Activated CD4-positive, alpha-beta T cell treated with anti-CD3 and anti-CD28 coated beads for 24 hours (primary cell): ENCODE measurements at places on chromosomes 6 and 20.

DNA sequence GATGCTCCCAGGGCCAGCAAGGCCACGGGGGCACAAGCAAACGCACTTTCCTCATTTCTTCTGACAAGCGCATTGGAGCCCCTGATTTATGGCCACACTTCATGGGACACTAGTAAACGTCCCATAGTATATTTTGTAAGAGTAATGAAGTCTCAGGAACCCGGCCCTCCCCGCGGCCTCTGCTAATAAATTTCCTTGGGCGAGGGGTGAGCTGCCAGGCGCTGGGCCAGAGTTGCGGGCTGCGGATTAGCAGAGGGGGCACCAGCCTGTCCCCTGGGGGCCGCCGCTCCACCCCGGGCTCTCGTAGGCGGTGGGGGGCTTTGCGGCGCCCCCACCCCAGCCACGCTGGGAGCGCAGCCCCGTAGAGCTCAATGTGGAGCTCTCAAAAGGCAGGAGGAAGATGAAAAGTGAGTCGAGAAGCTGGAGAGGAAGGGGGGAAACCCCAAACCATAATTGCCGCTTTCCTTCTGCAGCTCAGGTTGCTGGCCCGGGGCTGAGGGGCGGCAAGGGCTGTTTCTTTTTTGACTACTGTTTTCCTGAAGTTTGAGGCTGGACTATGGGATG is 173.6 kb downstream of the CDC5L start:
- no peak for DNase-seq

GRCh38 chr20:48656661-48657211 is 171.1 kb downstream of the PREX1 start:
- no peak for DNase-seq

DNA sequence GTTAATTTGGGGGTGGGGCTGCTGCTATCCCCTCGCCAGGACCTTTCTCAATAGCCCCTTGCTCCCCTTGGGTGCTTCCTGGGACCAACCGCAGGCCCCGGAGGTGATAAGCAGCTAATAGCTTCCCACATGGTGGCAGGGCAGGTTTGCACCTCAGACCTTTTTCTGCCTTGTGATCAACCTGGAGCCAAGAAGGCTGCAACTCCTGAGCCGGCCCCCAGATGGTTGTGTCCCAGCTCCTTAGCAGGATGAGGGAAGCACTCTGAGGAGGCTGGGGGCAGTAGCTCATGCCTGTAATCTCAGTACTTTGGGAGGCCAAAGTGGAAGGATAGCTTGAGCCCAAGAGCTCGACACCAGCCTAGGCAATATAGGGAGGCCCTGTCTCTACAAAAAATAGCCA is 85.5 kb downstream of the BMP7 start:
- DNase-seq: no peak

DNA sequence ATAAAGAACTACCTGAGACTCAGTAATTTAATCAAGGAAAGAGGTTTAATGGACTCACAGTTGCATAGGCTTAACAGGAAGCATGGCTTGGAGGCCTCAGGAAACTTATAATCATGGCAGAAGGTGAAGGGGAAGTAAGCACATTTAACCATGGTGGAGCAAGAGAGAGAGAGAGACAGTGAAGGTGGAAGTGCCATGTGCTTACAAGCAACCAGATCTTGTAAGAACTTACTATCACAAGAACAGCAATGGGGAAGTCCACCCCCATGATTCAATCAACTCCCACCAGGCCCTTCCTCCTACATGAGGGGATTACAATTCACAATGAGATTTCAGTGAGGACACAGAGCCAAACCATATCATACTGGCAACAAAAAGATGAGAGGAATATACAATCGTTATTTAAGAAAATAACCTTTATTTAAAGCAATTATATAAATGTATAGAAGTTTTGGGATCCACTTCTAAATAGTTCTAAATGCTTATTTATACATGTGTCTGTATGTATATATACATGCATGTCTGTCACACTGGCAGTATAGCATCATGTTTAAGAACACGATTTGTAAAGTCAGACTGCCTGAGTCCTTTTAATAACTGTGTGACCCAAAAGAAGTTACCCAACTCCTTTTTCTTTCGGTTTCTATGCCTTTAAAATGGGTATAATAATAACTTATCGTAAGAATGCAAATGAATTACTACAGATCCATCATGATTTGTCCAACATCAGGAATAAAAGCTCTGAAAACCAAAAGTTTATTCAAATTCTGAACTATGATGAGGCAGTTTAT is 255.7 kb upstream of the THEMIS start:
- DNase-seq: no peak

DNA sequence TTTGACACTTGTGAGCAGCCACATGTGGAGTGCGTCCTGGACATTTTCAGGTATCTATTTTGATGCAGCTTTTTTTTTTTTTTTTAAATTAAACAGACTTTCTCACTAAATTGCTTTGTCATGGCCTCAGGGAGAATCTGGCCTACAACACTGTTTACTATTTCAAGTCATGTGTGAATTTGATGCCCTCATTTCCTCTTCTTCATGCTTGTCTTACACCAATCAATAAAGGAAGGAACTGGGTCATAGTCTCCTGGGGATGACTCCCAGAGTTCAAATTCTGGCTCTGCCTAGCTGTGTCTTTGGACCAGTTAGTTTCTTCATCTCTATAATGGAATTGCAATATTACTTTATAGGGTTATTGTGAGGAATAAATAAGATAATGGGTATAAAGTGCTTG is 554.1 kb downstream of the PRKN start:
- no peak for DNase-seq

DNA sequence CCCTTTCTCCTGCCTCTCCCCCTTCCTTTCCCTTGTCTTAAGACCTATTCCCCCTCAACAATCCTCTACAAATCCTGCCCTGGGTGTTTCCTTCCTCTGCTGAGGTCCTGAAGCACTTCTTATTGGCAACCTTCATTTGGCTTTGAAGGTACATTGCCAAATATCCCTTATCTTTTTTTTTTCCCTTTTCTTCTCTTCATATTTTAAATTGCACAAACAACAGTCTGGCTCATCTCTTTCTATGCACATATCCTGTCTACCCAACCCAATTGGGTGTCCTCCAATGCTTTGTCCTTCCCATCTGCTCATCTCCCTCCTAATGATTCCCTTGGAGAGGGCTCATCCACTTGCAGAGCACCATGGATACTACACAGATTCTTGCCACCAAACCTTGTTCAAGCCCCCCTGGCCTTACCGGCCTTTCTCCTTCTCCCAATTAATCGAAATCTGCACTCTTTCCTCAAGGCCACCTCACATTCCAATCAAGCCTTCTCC is 537.9 kb upstream of the JARID2 start:
- no peak for DNase-seq

DNA sequence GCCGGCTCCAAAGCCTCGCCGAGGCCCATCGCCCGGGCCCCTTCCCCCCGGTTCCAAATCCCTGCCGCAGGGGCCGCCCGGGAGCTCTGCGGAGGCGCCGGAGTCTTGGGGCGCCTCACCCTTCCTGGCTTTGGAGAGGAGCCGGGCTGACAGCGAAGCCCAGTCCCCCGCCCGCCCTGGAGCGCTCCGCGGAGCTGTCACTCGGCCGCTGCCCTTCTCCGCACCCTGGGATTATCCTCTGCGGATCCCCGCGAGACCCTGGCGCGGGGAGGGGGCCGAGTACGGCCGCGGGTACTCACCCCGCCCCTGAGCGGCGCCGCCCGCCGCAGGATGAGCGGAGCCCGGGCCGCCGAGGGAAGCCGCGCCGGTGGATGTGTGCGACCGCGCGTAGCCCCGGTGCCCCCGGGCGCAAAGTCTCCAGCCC is 343 bp downstream of the SNAP91 start:
- no peak for DNase-seq

DNA sequence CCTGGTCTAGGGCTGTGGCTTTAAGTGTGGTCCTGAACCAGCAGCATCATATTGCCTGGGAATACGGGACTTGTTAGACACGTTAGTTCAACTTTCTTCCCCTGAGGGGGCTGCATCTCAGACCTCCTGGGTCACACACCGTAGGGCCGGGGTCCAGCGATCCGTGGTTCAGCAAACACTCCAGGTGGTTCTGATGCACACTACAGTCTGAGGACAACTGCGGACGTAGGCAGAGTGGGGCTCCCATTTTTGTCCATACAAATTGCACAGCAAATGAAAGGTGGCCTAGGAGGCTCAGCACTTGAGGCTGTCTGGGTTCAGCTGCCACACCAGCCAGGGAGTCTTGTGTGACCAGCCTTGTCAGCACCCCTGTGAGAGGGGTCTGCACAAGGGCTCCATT is 233.1 kb downstream of the QKI start:
- DNase-seq: no peak

DNA sequence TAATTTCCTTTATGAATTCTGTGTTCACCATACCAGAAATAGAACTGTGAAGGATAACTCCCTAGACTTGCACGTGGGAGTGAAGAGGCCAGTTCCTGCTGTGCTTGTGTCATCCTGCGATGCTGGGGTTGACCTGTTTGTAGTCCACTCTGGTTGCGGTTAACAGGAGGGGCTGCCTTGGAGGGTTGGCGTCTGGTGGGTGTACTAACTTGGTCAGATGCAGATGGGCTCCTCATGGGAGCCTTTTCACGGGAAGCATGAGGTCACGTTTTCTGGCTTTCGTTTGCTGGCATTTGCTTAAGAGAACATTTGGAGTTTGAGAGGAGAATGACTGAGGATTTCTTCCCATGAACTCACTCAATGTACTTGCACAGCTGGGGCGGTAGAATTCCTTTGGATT is 41.2 kb downstream of the IGF2R start:
- DNase-seq: no peak

GRCh38 chr6:129631070-129631469 is 78.9 kb downstream of the ARHGAP18 start:
- DNase-seq: no peak

- DNase-seq: no peak
Measured at GRCh38 chr20:48709058-48709691, 118.6 kb downstream of the PREX1 start.

DNA sequence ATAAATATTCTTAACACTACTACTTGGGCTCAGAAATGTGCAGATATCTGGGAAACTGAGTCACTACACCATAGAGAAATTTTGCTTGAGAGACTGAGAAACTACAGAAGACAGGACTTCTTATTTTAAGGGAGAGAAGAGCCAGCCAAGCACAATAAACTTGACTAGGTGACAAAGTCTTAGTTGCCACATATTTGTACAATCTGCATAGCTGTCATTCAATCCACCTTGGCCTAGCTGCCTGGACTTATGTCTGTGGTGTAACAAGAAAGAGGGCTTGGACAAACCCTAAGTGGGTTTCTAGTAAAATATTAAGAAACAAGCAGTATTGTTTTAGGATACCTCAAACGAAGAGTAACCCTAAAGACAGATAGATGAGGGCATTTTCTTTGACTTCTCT is 21.8 kb upstream of the IRAK1BP1 start:
- no peak for DNase-seq

- DNase-seq: no peak
Measured at GRCh38 chr6:126907996-126908395, 210.5 kb upstream of the RSPO3 start.

- DNase-seq: no peak
Measured at GRCh38 chr6:160430751-160431150, 82.6 kb downstream of the SLC22A3 start.

DNA sequence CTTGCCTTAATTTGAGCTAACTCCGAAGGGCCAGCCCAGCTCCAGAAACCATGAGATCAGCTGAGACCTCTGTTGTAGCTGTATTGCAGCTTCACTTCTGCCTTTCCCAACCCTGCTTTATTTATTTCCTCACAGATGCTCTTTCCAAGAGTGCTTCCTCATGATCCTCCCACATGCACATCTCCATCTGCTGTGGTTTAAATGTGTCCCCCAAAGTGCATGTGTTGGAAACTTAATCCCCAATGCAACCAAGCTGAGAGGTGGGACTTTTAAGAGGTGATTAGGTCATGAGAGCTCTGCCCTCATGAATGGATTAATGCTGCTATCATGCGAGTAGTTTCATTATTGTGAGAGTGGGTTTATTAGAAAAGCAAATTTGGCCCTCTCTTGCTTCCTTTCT is 164.4 kb upstream of the TAB2 start:
- DNase-seq: no peak

GRCh38 chr20:48949304-48950170 is 28.0 kb downstream of the ARFGEF2 start:
- no peak for DNase-seq

DNA sequence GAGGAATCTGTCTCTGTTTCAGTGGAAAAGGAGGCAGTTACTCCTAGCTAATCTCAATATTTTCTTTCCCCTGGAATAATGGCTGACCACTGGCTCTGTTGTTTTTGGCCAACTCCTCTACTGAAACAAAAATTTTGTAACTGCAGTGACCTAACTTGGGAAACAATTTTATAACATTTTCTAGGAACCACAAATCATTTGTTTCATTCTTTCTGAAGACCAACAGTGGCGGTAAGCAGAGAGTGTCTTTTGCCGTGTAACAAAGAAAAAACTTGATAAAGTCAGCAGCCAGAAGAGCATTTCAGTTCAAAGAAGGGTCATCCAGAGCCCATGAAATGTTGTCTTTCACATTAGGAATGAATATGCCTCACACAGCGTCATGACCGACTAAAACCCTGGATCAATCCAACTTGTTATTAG is 11.8 kb upstream of the BFSP1 start:
- DNase-seq: no peak

DNA sequence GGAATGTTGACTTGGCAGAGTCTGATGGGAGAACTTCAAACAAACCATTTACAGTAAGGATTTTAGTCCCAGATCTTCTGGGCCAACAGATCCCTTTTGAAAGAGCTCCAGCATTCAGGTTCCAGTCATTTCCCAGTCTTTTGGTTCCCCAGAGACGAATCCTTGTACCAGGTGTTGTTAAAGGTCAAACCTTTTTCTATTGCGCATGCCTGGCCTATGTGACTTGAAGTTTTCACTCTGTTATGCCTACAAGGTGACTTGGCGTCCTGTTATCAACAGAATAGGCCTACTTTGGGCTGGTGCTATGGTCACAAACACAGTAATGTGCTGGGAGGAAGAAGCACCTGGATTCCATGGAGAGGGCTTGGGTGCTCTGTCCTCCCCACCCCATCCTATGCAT is 52.3 kb downstream of the PXDC1 start:
- DNase-seq: no peak

DNA sequence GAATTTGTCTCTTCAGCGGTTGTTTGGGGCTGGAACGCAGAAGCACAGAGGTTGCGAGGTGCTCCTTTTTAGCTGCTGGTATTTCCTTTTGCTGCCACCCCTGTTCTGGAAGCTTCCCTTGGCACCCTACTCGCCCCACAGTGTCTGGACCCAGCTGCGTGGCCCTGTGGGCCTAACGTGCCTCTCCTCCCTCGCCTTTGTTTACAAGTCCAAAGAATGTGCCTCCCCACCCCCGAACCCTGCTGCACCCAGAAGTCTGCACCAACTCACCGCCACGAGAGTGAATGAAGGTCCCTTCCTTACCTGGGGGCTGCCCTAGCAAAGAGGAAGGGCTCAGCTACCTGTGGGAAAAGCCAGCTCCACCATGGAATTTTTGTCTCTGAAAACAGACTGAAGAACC is 139.7 kb upstream of the RPS6KA2 start:
- DNase-seq: no peak

GRCh38 chr6:110419028-110419739 is 3.8 kb upstream of the DDO start:
- DNase-seq: no peak

DNA sequence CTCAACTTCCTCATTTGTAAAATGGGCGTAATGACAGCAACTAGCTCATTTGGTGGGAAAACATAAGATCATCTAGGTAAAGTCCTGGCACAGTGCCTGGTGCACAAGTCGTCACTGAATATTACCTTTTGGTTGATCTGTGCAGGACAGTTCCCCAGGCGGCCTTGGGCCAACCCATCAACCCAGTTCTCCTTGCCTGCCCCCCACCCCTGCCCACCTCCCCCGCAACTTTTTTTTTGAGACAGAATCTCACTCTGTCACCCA is 99.2 kb downstream of the JPH2 start:
- no peak for DNase-seq

- DNase-seq: no peak
Measured at GRCh38 chr20:57753332-57754164, 43.7 kb upstream of the PMEPA1 start.

- DNase-seq: no peak
Measured at GRCh38 chr20:609371-609964, 641 bp downstream of the TCF15 start.
